Caudate nucleus (tissue), 63 donors: ENCODE measurements at places on chromosomes 2 and 18.

DNA sequence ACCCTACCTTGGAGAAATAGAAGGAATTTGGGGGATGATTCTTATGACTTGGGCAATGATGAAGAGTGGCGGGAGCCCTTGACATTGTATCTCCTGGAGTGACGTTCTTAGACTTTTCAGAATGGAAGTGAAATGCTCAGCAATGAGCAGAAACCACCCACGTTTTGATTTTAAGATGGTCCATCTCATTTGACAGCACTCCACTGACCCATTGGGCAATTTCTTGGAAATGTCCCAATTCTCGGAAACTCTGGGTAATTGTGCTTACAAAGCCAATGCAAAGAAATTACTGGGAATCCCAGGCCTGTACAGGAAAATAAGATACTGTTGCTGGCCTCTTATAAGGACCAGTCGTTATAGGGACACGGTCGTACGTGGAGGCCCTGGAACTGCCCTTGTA lies 170.0 kb upstream of the COPS8 start:
- DNase-seq = no peak

DNA sequence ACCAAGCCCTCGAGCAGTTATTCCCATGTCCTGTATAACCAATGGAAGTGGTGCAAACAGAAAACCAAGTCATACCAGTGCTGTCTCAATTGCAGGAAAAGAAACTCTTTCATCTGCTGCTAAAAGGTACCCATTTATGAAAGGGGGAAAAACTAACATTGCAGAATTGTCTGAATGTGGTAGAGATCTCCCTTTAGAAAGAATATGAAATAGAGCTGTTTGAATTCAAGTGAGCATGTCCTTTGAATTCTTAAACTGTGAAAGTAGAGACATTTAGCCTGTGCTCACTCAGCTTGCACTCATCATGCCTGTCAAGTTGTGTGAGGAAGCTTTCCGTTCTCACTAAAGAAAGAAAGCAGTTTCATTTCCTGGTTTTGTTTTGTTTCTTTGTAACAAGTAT lies 87.4 kb downstream of the EML4 start:
- DNase-seq = no peak

DNA sequence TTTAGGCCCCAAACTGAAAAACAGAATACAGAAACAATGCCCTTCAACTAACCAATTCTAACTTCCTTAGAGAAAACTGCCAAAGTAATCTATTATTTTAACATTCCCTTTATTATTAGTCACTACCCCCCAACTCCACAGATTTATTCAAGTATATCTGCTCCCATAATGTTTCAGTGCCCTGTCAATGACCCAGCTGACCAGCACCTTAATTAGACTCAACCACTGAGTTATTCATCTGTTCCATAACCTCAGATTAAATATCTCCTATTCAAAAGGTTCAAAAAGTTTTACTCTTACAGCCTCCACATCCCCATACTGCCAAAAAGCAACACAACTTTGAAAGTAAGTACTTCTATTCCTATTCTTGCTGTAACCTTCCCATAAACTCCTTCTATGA lies 202.4 kb downstream of the EXOC6B start:
- no peak for DNase-seq

DNA sequence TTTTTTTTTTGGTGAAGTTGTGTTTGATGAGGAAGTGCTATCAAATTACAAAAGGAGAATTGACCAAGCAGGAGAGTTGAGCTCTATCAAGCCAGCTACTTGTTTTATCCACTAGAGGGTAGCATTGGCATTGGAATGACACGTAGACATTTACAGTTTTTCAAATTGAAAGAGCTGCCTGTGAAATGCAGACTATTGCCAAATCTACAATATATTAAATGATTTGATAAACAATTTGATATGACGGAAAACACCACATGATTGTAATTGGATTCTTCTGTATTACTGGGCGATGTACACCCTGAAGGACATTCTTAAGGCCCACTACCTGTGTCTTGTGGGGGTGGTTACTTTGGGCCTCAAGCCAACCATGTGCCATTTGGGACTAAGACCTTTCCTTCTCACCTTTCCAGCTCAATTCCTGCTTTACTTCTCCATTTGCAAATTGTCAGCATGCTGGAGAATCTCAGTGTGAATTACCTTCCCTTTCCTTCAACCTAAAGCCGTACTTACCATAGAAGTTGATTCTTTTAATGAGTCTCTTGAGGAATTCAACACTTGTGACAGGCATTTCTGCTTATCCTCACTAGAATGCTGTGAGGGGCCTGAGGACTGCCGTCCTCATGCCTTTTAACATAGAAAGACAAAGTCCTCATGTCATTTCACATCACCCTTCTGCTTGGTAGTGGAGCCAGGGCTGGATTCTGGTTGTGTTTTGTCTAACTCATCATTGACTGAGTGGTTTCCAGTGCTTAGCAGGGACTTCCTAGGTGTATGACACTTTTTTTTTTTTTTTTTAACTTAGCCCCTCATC lies 134.8 kb upstream of the THUMPD2 start:
- DNase-seq = no peak

- DNase-seq = no peak
Observed at GRCh38 chr18:46301571-46301970, 197.4 kb downstream of the HAUS1 start.

DNA sequence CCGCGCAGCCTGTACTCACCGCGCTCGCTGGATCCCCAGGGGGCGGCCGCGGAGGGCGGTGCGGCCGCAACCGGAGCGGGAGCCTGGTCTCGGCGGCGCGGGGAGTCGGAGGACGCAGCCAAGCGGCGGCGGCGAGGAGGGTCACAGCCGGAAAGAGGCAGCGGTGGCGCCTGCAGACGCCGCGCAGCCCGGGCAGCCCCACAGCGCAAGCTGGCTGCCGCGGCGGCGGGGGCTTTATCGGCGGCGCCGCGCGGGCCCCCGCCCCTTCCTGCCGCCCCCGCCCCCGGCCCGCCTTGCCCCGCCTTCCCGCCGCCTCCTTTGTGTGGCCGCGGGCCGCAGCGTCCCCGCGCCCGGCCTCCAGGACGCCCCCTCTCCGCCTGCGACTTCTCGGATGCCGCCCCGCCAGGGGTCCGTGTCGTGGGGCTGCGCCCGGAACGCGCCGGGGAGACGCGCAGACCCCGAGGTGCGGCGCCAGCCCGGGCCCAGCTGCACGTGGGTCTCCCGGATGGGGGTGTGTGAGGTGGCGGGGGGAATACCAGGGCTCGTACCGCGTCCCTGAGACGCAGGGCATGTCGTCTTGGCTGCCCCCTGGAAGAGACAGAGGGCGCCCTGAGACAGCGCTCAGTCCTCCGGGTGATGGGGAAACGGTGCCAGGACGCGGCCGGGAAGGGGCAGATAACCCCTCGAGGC lies at the start of gene SERPINE2:
SERPINE2 (minus strand) TSS at position 207 of the 690 bp plus-strand sequence. CDS start 37,386 bp downstream, outside the sequence.
- DNase-seq = peak; percentile 55

DNA sequence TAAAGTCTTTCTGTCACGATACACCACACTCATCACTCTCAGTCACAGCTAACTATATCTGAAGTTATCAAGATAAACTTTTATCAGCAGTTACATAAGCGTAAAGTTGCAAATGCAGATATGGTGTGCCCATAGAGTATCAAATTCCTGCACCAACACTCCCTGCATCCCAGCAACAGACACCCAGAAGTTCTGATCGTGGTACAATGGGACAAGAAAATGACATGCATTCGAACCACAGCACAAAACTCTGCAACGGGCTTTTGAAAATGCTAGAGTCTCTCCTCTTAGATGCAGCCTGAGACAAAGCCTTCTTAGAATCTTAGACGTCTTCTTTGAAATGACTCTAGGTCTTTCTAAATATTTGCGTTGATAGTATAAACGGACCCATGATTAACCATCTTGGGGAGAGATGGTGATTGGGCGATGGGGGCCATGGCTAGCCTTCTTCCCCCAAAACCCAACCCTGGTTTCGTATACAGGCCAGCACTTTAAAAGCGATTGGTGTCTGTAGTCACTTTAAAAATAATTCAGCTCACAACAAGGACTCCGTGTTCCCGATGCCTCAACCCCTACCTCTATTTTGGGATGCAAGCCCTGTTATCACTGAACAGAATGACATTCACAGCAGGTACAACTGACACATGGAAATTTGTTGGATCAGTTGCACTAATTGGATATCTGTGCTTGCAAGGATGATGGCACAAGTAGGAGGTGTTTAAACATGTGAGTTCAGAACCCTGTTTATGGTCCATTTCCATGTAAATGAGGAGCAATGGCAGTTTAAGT lies 286.6 kb downstream of the MYT1L start:
- DNase-seq = no peak

DNA sequence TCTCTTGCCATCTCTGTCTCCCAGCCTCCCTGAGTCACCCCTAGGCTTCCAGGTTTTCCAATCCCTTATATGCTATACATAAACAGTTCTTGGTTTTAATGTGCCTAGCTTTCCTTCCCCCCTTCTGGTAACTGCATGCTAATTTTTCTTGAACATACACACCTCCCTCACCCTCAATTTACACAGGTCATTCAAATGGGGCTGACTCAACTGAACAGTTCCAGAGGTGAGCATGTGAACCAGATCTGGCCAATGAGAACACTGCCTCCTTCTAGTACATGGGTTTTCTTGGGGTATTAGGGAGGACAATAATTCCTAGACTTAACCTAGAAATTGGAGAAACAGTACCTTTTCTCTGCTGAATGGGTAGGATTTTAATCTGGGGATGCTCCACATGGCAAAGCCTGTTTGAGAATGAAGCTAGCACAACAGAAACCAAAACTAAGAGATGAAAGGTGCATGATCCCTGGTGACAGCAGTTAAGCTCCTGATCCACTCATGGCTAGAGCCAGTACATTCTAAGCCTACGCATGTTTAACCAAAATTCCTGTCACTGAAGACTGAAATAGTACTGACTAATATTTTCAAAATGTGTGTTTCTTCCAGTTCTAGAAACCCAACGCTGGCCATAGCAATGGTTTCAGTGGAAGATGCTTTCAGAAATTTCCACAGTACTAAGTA lies 11.8 kb downstream of the SLC25A12 start:
- DNase-seq = no peak

DNA sequence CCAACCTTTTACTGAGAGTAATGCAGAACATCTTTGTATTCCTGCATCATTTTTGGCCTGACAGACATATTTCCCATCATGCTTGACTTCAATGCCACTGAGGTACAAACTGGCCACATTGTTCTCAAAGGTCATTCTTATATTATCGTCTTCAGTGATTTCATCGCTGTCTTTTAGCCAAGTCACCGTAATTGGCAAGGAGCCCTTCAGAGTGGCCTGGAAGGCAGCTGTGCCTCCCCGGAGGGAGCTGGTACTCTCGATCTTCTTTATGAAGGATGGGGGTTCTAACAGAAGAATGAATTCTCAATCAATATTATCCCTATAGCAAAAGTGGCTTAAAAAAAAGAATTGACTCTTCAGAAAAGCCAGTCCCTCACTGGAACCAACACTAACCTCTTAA lies 75.9 kb downstream of the TTN start:
- DNase-seq = no peak

DNA sequence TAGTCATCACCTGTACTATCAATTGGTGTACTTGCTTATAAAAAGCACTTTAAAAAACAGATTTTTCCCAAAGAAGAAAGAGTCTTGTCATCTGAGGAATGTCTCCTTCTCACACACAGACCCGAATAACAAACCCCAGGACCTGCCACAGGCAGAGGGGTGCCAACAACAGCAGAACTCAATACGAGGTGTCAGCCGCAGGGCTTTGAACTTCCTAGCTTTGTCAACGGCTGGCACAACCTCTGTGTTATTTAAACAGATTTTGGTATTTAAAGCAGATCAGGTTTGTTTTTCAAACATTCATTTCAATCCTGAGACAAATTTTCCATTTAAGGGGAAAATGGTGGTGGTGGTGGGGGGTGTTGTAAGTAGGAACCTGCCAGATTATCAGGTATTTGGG lies 138.4 kb upstream of the RIOK3 start:
- no peak for DNase-seq

- DNase-seq = no peak
Observed at GRCh38 chr18:60746919-60747318, 374.3 kb upstream of the MC4R start.

GRCh38 chr2:128601298-128602037 lies 282.8 kb upstream of the HS6ST1 start:
- no peak for DNase-seq

GRCh38 chr2:67574230-67574629 lies 177.1 kb downstream of the ETAA1 start:
- DNase-seq = no peak

DNA sequence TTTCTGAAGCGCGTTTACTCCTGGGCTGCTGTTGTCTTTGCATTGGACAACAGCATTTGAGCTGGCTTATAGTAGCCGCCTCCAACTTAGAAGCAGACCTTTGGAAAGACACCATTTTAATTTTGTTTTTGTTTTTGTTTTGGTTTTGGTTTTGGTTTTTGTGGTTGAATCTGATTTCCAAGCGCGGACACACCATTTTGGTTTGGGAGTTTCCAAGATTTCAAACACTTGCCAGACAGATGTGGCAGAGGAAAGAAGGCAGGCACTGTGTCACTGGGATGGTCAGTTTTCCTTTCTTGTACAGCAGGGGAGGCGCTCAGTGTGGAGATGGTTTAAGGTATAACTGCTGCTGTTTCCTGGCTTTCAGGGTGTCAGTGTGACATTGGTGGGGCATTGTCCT lies 126.8 kb downstream of the LAMA3 start:
- DNase-seq = no peak

DNA sequence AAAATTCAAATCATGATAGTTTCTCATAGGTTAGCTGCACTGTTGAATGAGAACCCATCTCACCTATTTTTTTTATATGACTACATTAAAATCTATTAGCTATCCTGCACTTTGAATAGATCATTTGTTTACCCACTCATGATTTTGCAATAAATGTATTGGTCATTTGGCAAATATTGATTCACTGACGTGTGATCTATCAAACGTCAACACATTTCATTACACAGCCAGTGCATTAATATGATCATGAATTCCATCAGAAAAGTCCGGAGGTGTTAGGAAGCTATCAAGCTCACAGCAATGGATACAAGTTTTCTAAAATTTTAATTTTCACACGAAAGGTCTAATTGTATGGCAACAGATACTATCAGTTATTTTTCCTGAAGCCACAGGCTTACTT lies 128.2 kb upstream of the ID2 start:
- DNase-seq = no peak

- DNase-seq = no peak
Observed at GRCh38 chr18:36124841-36125240, 4.3 kb downstream of the SLC39A6 start.

DNA sequence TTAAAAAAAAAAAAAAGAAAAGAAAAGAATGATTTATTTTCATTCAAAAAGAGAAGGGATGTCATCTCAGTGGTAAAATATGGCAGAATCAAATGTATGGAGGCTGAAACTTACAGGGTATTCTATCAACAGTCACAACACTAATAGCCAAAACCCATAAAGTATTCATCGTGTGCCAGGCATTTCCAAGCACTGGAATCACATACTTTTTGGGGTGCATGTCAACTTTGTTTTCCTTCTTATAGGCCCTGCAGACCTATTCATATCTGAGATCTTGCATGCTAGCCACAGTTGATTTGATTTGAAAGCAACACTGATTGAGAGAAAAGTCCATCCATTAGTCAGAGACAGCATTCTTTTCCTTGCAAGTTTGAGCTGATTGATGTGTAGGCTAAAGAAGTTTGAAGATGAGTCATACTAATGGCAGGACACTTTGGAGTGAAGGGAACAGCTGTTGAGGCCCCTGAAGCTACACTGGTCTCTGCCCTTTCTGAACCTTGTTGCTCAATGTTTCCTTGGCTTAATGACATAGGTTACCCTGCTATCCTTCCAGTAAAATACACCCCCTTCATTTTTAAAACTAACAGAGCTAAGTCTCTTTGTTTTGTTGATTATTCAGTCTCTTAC lies 22.0 kb downstream of the KATNAL2 start:
- DNase-seq = no peak

- no peak for DNase-seq
Observed at GRCh38 chr2:186724736-186725135, 30.9 kb downstream of the FAM171B start.

GRCh38 chr2:72077702-72078169 lies 69.9 kb downstream of the CYP26B1 start:
- DNase-seq = no peak
